ENCODE measurements at places on chromosomes 2 and 18.

- DNase-seq, result no peak
Measured at GRCh38 chr18:37385846-37386778, 179.5 kb downstream of the CELF4 start.

DNA sequence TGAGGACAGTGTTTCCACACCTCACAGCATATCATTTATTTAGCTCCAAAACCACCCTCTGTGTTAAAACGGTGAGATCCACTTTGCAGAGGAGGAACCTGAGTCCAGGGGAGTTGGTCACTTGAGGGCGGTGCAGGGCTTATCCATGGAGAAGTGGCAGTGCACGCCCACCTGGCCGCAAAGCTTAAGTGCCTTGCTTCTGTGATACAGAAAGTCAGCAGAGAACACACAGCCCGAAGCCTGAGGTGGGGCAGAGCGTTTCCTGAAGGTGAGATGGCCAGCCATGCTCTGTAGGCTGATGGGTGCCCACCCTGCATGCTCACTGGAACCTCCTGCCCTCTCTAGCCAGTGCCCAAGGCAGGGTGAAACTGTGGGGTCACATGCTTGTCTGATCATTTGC lies 87.3 kb downstream of the SH3RF3 start:
- no peak for DNase-seq

- no peak for DNase-seq
Measured at GRCh38 chr2:23434721-23435121, 49.7 kb downstream of the KLHL29 start.

GRCh38 chr2:8457092-8457481 lies 224.8 kb upstream of the ID2 start:
- peak; percentile 78 for DNase-seq

DNA sequence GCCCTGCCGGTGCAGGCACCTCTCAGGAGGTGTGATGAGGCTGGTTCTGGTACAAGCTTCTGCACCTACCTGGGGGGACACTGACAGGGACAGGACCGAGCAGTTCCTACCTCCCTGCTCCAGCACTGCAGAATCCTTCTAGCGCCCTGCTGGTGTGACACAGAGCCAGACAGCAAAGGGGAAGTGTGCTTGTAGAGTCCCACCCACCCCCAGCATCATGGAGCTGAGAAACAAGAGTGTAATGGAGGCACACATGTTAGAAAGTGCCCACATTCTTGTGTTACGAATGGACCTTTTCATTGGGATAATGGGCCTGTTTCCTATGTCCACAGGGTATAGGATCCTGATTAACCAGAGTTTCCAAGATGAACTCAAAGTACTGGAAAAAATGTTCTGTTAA lies 38.3 kb downstream of the OXER1 start:
- DNase-seq, result no peak

GRCh38 chr2:86482034-86482433 lies 40.9 kb downstream of the KDM3A start:
- no peak for DNase-seq

- no peak for DNase-seq
Measured at GRCh38 chr2:207236156-207236935, 70.6 kb upstream of the KLF7 start.

DNA sequence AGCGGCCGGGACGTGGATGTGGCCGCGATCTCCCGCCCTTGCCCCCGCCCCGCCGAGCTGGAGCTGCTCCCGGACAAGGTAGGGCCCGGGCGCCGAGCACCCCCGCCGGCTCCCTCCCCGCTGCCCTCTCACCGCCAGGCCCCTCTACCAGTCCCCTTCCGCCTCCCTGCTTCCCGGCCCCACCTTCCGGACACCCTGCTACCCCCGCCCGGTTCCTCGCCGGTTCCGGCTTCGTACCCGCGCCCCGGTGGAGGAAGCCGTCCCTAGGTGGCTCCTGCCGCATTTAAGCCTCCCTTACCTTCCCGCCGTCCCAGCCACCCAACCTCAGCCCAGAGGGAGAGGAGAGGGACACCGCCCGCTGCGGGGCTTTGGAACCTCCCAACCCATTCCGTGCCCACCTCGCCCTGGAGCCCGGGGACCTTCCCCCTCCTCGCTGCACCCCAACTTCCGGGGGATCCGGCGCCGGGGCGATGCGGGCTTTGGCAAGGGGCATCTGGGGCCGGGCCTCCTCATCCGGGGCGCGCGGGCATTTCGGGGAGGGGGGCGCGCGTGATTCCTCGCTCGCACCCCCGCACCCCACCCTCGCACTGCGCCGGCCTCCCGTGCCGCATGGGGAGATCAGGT lies 475 bp downstream of the B3GNT2 start:
- no peak for DNase-seq

GRCh38 chr2:9269695-9270360 lies 63.2 kb downstream of the ASAP2 start:
- DNase-seq, result no peak

DNA sequence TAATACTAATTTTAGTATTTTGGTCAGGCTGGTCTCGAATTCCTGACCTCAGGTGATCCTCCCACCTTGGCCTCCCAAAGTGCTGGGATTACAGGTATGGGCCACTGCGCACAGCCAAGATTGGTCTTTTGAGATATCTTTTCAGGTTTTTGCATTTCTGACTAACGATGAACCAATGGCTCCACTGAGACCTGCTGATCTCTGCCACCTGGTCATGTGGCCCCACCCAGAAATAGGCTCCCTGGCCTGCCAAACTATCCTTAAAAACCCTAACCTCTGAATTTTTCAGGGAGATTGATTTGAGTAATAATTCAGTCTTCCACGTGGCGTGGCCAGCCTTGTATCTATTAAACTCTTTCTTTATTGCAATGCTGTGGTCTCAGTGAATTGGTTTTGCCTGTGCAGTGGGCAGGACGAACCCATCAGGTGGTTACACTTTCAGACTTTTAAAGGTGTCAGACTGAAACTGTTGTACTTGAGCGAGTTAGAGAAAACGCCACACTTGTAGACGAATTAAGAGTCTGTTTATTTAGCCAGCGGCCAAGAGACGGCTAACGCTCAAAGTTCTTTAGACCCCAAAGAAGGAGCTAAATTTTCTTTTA lies 85.8 kb upstream of the MSH6 start:
- no peak for DNase-seq

GRCh38 chr2:46200861-46201605 lies 96.2 kb upstream of the EPAS1 start:
- no peak for DNase-seq

DNA sequence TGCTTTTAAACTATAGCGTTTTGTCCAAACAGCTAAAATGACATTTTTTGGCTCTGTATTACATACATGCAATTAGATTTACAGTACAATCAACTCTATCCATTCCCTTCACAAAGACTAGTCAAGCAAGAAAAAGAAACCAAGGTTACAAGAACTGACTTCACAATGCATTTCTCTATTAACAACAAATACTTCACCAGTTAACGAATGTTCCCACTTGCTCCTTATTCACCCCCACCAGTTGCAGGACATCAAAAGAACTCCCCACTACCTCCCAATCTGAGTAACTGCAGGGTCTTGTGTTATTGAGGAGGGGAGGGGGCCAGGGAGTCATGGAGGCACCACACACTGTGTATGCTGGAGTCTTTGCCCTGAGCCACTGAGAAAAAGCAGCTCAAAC lies 34.9 kb downstream of the LAMA1 start:
- DNase-seq, result no peak

GRCh38 chr18:34772887-34773286 lies 62.8 kb downstream of the DTNA start:
- DNase-seq, result no peak

DNA sequence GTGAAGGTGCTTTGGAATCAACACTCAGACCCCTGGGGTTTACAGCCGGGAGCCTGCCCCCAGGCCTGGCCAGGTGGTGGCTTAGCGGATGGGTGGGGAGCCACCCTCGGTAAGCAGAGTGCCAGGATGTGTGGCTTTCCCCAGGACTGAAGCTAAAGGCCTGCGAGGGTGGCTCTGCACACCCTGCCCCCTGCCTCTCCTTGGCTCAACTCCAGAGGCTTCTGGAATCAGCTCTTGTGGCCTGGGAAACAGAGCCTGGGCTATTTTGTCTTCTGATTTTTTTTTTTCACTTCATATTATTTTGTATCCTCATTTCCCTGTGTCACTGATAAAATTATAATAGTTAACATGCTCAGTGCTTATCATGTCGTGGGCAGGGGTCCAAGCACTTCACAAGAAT lies 79.8 kb downstream of the RHOB start:
- no peak for DNase-seq

GRCh38 chr2:41871080-41871479 lies 176.7 kb upstream of the PKDCC start:
- DNase-seq, result no peak

- no peak for DNase-seq
Measured at GRCh38 chr2:204353823-204354222, 191.5 kb upstream of the PARD3B start.

DNA sequence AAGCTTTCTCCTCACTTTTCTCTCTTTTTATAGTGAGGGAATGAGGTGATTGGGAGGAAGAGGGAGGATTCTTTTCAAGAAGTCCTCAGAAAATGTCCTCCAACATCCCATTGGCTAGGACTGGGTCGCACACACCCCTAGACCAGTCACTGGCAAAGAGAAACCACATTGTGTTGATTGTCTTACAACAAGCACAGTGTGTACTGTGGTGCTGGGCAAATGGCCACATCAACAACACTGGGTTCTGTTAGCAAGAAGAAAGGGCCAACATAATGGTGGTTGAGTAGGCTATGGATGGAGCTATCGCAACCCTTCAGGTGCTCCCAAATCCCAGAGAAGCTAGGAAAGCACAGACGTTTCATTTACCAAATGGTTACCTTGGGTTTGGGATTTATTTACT lies 18.7 kb upstream of the PTPN4 start:
- DNase-seq, result no peak

- DNase-seq, result no peak
Measured at GRCh38 chr2:20553580-20553979, 97.3 kb downstream of the HS1BP3 start.

DNA sequence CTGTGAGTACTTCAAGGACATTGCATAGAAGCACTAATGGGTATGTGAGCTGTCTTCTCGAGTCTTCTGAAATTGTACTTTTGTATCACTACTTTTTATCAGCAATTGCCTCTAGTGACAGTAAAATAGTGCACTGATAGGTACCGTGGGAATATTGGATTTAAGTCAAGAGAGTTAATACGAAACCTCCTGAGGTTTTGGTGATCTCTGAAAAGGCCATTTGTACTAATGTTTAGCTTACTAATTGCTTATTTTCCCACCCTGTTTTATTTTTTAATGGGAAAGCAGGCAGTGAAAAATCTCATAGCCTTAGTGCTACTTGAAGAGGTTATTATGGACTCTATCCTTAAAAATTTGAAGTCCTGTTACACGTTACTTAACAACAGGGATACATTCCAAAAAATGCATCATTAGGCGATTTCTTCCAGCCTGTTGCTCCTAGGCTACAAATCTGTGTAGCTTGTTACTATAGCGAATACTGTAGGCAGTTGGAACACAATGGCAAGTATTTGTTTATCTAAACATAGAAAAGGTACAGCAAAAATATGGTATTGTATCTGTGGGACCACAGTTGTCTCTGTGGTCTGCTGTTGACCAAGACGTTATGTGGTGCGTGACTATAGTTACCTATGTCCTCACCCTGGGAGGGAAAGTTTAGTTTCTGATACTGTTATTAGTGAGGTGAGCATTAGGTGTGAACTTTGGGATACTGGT lies 65.9 kb downstream of the CAB39 start:
- DNase-seq, result no peak

- no peak for DNase-seq
Measured at GRCh38 chr2:134581877-134582546, 136.8 kb downstream of the TMEM163 start.

GRCh38 chr2:7765236-7765635 lies 848.0 kb downstream of the RNF144A start:
- DNase-seq, result no peak

DNA sequence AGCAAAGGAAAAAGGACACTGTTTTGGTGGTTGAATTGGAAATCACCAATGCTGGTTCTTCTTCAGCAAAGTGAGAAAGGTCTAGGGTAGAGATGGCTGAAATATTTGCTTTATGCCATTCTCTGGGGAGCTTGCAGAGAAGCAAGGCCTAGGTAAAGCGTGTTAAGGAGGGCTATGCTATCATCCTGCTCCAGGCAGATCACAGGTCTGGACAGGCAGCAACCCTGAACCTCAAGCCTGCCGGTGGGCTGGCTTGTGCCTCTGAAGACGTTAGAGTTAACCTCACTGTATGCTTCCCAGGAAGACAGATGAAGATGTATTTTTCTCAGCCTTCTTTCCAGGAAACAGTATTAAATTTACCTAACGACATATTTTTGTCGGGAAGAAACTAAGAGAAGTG lies 138.5 kb upstream of the LYPD6 start:
- DNase-seq, result no peak

DNA sequence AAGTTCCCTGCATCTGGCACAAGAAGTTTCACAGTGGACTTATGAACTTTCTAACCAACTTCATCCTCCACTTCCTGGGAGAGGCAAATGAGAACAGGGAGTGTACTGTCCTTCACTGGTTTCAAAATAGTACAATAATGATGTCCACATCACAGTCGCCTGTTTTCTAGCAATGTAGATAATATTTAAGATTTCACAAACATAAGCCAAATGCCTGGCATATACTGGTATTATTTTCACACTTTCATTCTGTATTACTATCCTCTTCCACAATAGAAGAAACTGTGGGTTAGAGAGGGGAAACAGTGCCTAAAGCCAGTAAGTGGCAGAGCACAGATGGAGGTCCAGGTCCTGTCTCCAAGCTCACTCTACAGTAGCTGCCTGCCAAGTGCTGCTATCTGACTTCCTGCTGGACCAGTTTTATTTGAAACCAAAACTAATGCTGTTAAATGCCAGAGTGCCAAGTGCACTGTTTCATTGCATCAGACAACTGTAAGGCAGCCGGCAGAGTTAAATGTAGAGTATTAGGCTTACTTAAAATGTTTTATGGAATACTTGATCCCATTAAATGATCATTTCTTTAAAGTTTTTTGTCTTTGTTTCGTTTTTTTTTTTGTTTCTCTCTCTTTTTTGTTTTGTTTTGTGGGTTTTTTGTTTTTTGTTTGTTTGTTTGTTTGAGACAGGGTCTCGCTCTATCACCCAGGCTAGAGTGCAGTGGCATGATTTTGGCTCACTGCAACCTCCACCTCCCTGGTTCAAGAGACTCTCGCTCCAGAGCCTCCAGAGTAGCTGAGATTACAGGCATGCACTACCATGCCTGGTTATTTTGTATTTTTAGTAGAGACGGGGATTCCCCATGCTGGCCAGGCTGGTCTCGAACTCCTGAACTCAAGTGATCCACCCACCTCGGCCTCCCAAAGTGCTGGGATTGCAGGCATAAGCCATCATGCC lies 15.1 kb downstream of the COBLL1 start:
- no peak for DNase-seq

GRCh38 chr2:52036024-52036423 lies 1004.1 kb upstream of the NRXN1 start:
- DNase-seq, result no peak
